ENCODE measurements at places on chromosomes 11 and 22.

DNA sequence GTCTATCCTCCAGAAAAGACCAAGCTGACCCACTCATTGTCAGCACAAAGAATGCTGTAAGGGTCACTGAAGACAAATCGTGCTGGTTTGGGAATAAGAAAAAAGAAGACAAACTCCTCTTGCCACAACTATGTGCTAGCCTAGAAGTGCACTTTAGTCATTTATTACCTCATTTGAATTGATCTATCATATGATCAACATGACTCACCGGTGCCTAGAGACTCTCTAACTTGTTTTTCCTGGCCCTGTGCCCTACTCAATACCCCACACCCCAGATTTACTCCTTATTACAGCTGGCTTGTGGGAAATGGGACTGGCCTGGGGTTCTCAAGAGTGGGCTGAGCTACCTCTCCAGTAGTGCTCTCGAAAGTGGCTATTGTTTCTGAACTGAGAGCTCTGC is 35.9 kb upstream of the HORMAD2 start:
- H3K36me3 ChIP-seq = no peaks in the 10 kb centered on the region
- peaks cover 8% of the 10 kb centered on the region for H3K4me1 ChIP-seq
- no peak overlapping the region for H3K4me3 ChIP-seq

DNA sequence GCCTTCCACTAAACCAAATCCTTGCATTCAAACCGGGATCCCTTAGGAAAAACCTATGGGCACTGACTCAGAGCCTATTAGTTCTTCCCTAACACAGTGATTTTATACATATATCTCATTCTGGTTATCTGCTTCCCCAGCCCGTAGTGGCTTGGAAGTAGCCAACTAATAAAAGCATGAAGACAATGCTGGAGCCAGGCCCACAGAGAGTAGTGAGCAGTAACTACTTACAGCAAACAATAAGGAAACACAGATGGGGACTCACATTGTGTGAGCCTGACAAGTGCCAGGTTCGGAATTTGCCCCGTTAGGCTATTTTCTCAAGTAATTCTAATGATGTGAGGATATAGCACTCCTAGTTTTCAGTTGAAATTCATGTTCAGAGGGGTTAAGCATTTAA is 83.3 kb upstream of the OR5AK2 start:
- H3K36me3 ChIP-seq = no peaks in the 10 kb centered on the region
- peaks cover 31% of the 10 kb centered on the region for H3K4me1 ChIP-seq
- H3K27me3 ChIP-seq = no peaks in the 10 kb centered on the region
- H3K4me3 ChIP-seq = no peak overlapping the region
- peak overlapping the region; percentile 98 for H3K27ac ChIP-seq

DNA sequence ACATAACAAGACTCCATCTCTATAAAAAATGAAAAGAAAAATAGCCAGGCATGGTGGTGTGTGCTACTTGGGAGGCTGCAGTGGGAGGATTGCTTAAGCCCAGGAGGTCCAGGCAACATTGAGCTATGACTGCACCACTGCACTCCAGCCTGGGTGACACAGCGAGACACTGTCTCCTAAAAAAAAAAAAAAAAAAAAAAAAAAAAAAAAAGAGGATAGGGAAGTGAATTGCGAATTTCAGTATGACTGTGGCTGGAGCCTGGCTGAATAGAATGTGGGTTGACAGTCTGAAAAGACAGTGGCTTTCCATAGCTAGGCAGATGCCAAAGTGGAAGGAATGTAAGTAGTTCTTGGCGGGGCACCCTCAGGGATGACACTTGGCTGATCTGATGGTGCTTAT is 6.4 kb upstream of the LDHAL6A start:
- H3K27me3 ChIP-seq = no peaks in the 10 kb centered on the region
- H3K4me3 ChIP-seq = no peak overlapping the region
- no peaks in the 10 kb centered on the region for H3K4me1 ChIP-seq
- no peaks in the 10 kb centered on the region for H3K36me3 ChIP-seq
- no peak overlapping the region for H3K27ac ChIP-seq

DNA sequence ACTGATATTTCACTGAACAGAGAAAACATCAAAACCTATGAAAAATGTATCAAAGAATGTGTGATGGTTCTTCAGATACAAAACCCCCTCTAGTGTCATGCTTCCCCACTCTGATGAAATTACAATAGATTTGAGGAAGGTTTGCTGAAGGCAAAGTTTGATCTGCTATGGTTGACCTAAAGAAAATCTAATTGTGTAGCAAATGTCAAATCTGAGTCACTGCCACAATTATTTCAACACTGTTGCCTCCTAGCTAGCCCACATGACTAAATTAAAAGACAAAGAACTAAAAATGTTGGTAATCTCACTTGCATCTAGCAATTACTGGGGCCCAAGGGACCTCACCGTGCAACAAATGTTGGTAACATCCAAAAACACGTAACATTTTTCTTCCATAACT is 728.0 kb downstream of the DLG2 start:
- H3K27me3 ChIP-seq = no peaks in the 10 kb centered on the region
- H3K4me3 ChIP-seq = no peak overlapping the region
- no peak overlapping the region for H3K27ac ChIP-seq
- no peaks in the 10 kb centered on the region for H3K4me1 ChIP-seq
- no peak for DNase-seq
- no peaks in the 10 kb centered on the region for H3K36me3 ChIP-seq

DNA sequence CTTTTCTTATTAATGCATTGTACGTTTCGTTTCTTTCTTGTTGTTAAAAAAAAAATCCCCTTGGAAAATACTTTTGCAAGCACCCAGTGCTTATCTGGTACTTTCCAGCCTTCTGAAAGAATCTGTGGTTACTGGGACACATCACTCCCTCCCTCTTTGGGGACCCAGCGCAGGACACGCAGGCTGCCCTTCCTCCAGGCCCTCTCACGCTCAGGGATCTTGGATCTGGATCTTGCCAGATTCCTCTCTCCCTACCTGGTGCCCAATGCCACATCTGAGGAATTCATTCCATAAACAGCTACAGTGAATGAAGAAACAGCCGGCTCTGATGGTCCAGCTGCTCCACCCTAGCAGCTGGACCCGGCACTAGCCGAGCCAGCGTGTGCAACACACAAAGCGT is 55.7 kb downstream of the PHF21B start:
- H3K27ac ChIP-seq = no peak overlapping the region
- H3K4me1 ChIP-seq = no peaks in the 10 kb centered on the region
- H3K27me3 ChIP-seq = peaks cover 15% of the 10 kb centered on the region
- DNase-seq = no peak
- H3K36me3 ChIP-seq = no peaks in the 10 kb centered on the region
- H3K4me3 ChIP-seq = no peak overlapping the region

GRCh38 chr11:61354208-61354607 is 7.5 kb downstream of the CYB561A3 start:
- H3K27ac ChIP-seq = no peak overlapping the region
- H3K36me3 ChIP-seq = peaks cover 18% of the 10 kb centered on the region
- H3K27me3 ChIP-seq = no peaks in the 10 kb centered on the region
- DNase-seq = no peak
- H3K4me1 ChIP-seq = peaks cover 4% of the 10 kb centered on the region

DNA sequence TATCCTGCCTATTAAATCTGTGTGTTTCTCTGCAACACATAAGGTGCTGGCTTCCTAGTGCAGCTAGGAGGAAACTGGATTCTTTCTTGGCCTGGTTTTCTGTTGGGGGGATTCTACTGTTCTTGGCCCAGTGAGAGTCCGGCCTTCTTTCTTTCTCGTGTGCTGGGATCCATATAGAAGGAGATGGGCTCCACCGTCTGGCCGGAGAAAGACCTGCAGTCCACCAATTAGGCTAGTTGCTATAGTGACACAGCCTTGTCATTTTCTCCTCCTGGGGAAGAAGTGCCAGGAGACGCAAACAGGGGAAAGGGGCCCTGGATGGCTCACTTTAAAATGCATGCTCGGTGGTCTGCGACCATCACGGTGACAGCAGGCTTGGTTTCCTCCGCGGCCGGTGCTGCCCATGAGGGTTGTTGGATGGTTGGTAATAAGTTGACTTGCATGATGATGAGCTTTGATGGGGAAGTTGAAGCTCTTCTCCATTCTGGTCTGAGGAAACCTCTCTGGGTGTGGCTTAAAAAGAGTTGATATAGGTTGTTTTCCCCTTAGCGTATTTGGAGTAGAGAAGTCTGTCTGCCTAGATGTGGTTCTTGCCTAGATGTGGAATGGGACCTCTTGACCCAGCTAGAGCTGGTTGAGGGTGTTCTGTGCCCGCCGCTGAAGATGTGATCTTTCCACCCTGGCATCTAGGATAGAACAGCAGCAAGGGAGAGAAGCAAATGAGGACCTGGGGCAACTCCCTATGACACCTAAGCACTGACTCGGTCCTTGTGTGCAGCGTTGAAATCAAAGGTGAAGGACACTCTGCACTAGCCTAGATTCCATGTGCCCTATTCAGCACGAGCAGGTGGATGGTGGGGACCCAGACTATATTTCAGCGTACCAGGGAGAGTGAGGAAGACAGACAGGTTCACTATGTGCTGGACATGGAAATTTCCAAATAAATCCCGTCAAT is 1335.0 kb downstream of the BRD1 start:
- H3K27me3 ChIP-seq = peaks cover 31% of the 10 kb centered on the region
- DNase-seq = no peak
- no peaks in the 10 kb centered on the region for H3K4me1 ChIP-seq

GRCh38 chr11:69705351-69705811 is 1.6 kb upstream of the FGF19 start:
- H3K4me1 ChIP-seq = peaks cover 8% of the 10 kb centered on the region
- no peak overlapping the region for H3K27ac ChIP-seq
- no peak for DNase-seq
- no peak overlapping the region for H3K4me3 ChIP-seq
- no peaks in the 10 kb centered on the region for H3K36me3 ChIP-seq

GRCh38 chr11:119741369-119742262 is 12.6 kb upstream of the NECTIN1 start:
- H3K27me3 ChIP-seq = no peaks in the 10 kb centered on the region
- no peaks in the 10 kb centered on the region for H3K36me3 ChIP-seq
- no peaks in the 10 kb centered on the region for H3K4me1 ChIP-seq
- peak; percentile 40 for DNase-seq
- no peak overlapping the region for H3K4me3 ChIP-seq
- no peak overlapping the region for H3K27ac ChIP-seq

GRCh38 chr11:7612661-7613393 is 60.5 kb downstream of the CYB5R2 start:
- H3K36me3 ChIP-seq = no peaks in the 10 kb centered on the region
- H3K4me3 ChIP-seq = no peak overlapping the region
- no peak overlapping the region for H3K27ac ChIP-seq
- no peak for DNase-seq
- H3K27me3 ChIP-seq = no peaks in the 10 kb centered on the region

DNA sequence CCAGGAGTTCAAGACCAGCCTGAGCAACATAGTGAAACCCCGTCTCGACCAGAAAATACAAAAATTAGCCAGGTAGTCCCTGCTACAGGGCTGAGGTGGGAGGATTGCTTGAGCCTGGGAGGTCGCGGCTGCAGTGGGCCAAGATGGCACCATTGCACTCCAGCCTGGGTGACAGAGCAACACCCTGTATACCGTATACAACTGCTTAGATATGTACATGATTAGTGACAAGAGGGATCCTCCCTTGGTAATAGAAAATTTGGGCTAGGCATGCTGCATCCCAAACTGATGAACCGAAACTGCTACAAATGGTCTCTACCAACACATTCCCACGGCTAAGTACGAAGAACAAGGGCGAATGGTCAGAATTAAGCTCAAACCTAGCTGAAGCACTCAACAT is 12.2 kb upstream of the SLC37A4 start:
- no peak overlapping the region for H3K4me3 ChIP-seq
- peaks cover 34% of the 10 kb centered on the region for H3K36me3 ChIP-seq
- no peak overlapping the region for H3K27ac ChIP-seq
- H3K27me3 ChIP-seq = no peaks in the 10 kb centered on the region
- no peaks in the 10 kb centered on the region for H3K4me1 ChIP-seq

DNA sequence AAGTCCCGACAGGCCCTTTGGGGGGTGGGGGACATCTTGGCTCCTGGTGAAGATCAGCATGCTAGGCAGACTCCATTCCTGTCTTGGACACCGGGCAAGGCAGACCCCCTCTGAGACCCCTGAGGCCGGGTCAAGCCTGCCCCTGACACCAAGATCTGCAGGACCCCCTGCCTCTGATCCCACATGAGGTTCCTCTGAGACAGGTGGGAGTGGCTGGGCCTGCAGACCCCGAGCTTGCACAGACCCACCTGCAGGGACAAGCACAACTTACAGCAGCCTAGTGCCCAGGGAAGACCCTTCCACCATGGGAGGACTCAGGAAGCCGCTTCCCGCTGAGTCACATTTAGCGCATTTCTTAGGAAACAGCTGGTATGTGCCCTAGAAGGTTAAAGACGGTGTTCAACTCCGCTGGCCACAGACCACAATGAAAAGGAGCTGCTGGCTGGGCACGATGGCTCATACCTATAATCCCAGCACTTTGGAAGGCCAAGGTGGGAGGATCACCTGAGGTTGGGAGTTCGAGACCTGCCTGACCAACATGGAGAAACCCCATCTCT is 15.5 kb downstream of the ARVCF start:
- H3K4me1 ChIP-seq = no peaks in the 10 kb centered on the region
- H3K27ac ChIP-seq = no peak overlapping the region
- DNase-seq = no peak
- no peaks in the 10 kb centered on the region for H3K36me3 ChIP-seq
- H3K4me3 ChIP-seq = no peak overlapping the region
- no peaks in the 10 kb centered on the region for H3K27me3 ChIP-seq

- no peak for DNase-seq
- no peak overlapping the region for H3K27ac ChIP-seq
- no peaks in the 10 kb centered on the region for H3K36me3 ChIP-seq
- no peaks in the 10 kb centered on the region for H3K27me3 ChIP-seq
- no peaks in the 10 kb centered on the region for H3K4me1 ChIP-seq
- H3K4me3 ChIP-seq = no peak overlapping the region
Measured at GRCh38 chr11:2295971-2296912, 5.5 kb downstream of the C11orf21 start.

DNA sequence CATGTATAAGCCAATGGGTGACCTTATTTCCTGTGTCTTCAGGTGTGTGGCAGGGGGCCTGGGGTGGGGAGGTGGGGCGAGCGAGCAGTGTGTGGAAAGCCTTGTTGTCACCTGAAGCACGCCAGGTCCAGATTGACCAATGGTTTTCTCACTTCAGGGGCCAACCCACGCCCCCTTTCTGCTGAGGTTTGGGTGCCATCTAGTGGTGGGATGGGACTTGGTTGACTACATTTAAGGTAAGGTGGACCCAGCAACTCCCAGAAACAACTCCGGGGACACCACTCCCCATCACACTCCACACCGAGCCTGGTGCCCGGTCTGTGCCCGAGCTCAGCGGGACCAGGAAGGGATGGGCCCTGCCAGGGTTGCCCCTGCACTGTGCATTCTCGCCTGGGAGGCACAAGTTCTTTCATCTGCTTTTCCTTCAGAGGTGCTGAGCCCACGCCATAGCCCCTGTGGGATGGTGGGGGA is 40.0 kb downstream of the TPCN2 start:
- peaks cover 3% of the 10 kb centered on the region for H3K4me1 ChIP-seq
- H3K36me3 ChIP-seq = peaks cover 30% of the 10 kb centered on the region
- no peak for DNase-seq
- H3K4me3 ChIP-seq = no peak overlapping the region

- no peaks in the 10 kb centered on the region for H3K4me1 ChIP-seq
- no peak for DNase-seq
- H3K36me3 ChIP-seq = no peaks in the 10 kb centered on the region
- no peaks in the 10 kb centered on the region for H3K27me3 ChIP-seq
- H3K4me3 ChIP-seq = no peak overlapping the region
- no peak overlapping the region for H3K27ac ChIP-seq
Measured at GRCh38 chr11:48116437-48117228, 100.0 kb upstream of the OR4B1 start.

GRCh38 chr22:44628835-44629234 is 73.2 kb upstream of the PRR5 start:
- no peak overlapping the region for H3K4me3 ChIP-seq
- H3K36me3 ChIP-seq = no peaks in the 10 kb centered on the region
- H3K27me3 ChIP-seq = no peaks in the 10 kb centered on the region
